ENCODE measurements at places on chromosomes 11 and 22. TPM values are rescaled to one million over a fixed set of nuclear protein-coding genes. Genes with fewer than 3 reads are reported as not detected.

OR9Q2 gene
- total RNA-seq, result not detected

RFPL2 gene
- total RNA-seq, result 0.25 TPM

UBQLNL gene
- 0.27 TPM for total RNA-seq

OR8D1 gene
- not detected for total RNA-seq

PDGFD gene
- 2.1 TPM for total RNA-seq

DCHS1 gene
- total RNA-seq, result 7.7 TPM

TRABD gene
- total RNA-seq, result 35.7 TPM

PHRF1 gene
- 38.3 TPM for total RNA-seq

LGR4 gene
- 50.0 TPM for total RNA-seq

NPAS4 gene
- 0.50 TPM for total RNA-seq

ESAM gene
- 22.0 TPM for total RNA-seq

TMEM225 gene
- total RNA-seq, result not detected

VSIG10L2 gene
- total RNA-seq, result not detected

LMO1 gene
- total RNA-seq, result 0.46 TPM

HTR3B gene
- total RNA-seq, result not detected

Data from astrocyte (in vitro differentiated cells and primary cell).